ENCODE measurements at places on chromosomes 11 and 22.

GRCh38 chr22:46183733-46184132 lies 33.4 kb downstream of the PPARA start:
- DNase-seq = no peak

DNA sequence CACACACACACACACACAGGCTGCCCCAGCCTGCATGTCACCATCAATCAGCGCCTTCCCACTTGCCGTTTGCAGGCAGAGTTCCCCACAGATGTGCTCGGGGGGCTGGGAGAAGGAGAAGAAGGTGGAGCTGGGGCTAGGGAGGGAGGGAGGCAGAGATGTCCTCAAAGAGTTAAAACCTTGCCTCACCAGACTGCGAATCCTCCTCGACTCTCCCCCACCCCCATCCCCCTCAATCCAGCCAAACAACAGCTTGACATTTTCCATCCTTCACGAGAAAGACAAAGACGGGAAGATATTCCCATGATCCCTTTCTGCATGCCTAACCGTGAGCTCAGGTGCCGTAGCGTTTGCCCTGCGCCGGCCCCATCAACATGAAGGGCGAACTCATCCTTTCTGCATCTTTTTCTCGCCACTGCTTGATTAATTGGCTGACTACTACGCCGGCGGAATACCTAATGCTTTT lies 365.5 kb downstream of the MIAT start:
- DNase-seq = no peak

DNA sequence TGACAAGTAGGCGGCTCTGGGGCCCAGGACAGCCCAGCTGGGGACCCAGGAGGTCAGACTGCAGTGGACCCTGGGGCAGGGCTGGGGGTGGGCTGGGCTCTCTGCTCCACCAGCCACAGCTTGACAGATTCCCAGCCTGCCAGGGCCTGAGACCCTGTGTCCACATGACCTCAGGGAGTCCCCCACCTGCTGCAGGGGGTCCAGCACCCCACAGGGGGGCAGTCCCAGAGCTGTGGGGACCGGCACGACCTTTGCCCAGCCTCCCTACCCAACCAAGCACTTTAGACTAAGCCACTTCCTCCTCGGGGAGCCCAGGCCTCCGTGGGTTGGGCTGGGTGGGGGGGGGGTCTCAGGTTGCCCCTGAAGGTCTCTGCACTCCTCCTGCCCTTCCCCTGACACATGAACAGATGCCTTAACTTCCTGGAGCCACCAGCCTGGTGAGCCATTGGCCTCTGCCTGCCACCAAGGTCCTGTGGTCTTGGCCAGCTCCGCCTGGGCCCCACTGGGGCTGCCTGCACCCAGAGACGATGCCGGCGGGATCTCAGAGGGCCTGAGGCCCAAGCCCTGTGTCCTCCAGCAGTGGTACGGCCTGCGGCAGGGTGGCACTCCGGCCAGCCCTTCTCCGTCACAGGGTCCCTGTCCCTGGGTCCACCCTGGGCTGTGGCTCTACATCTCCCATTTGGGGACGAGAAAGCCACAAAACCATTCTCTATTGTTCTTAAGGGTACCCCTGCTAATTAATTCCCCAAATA lies 3.4 kb downstream of the CCDC188 start:
- no peak for DNase-seq

GRCh38 chr22:45187891-45188290 lies 24.2 kb downstream of the NUP50 start:
- DNase-seq = no peak

- DNase-seq = no peak
Measured at GRCh38 chr11:24705474-24705873, 208.6 kb downstream of the LUZP2 start.

- no peak for DNase-seq
Measured at GRCh38 chr11:36074941-36075431, 131.1 kb downstream of the LDLRAD3 start.

- no peak for DNase-seq
Measured at GRCh38 chr11:11856638-11857037, 14.9 kb downstream of the USP47 start.

DNA sequence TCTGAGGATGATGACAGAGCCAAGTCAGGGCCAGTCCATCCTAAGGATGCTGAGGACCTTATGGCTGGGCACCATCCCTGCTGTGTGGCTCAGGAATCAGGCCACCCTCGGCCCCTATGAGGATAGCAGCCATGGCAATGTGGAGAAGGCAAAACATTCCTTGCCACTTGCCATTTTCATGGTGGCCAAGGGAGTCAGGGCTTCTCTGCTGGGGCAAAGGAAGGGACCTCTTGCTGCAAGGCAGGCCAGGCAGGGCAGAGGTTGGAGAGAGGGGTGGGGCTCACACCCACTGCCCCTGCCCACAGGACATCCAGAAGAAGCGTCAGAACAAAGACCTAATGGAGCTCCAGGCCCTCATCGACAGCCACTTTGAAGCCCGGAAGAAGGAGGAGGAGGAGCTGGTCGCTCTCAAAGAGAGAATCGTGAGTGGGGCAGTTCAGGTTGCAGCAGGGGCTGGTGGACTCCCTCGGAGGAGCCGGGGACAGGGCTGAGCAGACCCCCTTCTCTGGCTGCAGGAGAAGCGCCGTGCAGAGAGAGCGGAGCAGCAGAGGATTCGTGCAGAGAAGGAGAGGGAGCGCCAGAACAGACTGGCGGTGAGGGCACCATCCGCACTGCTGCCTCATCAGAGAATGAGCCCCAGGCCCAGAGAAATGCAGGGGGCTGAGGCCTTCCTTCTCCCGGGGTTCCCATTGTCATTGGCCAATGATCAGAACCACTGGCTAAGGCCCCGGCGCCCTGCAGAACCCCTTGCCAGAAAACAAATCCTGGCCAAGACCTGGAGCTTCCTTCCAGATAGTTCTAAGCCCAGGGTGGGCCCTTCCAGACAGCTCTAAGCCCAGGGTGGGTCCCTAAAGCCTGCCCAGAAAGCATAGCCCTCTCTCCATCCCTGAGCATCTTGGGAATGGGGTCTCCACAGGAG lies 13.5 kb upstream of the MRPL23 start:
- DNase-seq = no peak

DNA sequence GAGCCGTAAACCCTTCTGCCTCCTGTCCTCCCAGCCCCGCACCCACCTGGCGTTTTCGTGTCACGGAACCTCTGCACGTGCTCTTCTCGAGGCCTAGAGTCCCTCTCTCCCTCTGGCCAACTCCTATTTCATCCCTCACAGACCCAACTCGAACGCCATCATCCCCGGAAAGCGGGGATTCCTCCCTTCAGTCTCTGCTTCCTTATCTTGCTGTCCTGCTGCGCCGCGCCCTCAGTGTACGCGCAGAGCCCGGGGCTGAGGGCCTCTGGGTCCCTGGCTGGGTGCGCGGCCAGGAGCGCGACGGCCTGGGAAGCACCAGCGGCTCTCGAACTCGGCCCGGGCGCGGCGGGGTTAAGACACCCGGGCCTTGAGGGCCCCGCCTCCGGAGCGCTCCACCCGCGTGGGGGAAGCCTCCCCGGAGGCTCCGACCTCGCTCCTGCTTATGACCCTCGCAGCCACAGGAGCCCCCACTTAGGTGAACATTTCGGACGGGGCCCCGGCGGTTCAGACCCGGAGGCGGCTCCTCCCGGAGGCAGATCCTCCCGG lies 398 bp upstream of the ATG16L2 start:
- peak; percentile 67 for DNase-seq

GRCh38 chr11:88300888-88301487 lies 36.5 kb downstream of the CTSC start:
- no peak for DNase-seq

- no peak for DNase-seq
Measured at GRCh38 chr11:134585666-134586610, 173.9 kb upstream of the B3GAT1 start.

DNA sequence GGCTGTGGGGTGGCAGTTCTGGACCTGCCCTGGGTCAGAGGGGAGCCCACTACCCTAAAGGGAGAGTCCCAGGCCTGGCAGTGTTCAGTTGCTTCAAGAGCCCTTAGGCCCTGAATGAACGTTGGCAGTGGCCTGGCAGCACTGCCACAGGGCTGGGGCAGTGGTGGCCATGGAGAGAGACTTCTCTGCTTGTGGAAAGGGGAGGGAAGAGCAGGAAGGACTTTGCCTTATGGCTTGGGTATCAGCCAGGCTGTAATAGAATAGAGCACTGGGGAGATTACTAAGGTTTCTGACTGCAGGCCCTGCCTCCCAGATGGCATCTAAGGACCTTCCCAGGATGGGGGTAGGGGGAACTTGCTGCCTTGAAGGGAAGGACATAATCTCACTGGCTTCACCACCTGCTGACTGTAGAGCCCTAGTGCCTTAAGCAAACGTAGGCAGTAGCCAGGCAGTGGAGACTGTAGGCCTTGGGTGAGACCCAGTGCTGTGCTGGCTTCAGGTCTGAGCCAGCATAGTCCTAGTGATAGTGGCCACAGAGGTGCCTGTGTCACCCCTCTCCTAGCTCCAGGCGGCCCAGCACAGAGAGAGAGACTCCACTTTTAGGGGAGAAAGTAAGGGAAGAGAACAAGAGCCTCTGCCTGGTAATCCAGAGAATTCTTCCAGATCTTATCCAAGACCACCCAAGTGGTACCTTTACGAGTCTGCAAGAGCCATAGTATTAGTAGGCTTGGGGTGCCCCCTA lies 27.6 kb downstream of the PLA2G6 start:
- DNase-seq = no peak

DNA sequence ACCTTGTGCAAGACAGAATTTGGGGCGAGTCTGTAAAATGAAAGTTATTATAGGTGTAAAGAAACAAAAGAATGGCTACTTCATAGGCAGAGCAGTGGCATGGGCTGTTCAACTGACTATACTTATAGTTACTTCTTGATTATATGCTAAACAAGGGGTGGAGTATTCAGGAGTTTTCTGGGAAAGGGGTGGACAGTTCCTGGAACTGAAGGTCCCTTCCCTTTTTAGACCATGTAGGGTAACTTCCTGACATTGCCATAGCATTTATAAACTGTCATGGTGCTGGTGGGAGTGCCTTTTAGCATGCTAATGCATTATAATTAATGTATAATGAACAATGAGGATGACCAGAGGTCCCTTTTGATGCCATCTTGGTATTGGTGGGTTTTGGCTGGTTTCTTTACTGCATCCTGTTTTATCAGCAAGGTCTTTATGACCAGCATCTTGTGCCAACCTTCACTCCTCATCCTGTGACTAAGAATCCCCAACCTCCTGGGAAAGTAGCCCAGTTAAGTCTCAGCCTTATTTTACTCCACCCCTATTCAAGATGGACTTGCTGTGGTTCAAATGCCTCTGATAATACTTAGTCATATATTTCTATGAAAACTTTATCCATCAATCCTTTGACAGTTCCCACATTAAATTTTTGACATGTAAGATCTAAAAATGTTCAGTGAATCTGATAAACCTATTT lies 118.6 kb downstream of the ARHGAP42 start:
- no peak for DNase-seq
